ENCODE measurements at places on chromosomes 6 and 20.

- DNase-seq = peak; percentile 11
Measured at GRCh38 chr6:162497389-162497788, 230.2 kb downstream of the PRKN start.

DNA sequence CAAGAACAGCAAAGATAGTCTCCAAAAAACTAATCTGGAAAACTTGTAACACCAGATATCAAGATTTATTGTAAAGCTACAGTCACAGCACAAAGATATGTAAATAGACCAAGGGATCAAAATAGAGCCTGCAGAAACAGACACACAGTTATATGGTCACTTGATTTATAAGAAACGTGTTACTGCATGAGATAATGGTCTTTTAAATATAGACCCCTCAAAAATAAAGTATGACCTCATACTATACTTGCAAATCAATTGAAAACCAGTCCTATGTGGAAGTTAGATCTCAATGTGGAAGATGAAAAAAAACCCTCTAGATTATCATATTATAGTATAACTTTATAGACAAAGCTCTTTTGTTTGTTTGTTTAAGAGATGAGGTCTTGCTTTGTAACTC, 247.3 kb upstream of the CNR1 start:
- no peak for DNase-seq

DNA sequence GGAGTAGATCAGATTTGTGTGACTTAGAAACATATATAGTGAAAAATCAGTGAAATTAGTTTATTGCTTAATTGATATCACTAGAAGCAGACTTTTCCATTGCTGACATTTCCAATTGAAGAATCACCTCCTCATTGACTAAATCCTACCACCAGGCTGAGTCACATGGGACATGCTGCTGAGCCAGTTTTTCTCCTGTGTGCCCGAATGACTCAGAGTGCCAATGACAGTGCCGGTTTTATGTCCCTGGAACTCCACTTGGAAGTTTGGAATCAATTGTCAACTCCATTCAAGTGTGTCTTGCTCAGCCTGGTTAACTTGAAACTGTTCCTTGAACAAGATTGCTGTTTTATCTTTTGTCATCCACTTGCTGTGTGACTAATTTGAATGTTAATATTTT, 316.1 kb upstream of the PRDM1 start:
- peak; percentile 49 for DNase-seq

- no peak for DNase-seq
Measured at GRCh38 chr6:31152781-31153180, 4.8 kb downstream of the CCHCR1 start.

- no peak for DNase-seq
Measured at GRCh38 chr6:93139408-93140081, 279.8 kb downstream of the EPHA7 start.
